ENCODE measurements at places on chromosomes 7 and 10.

GRCh38 chr7:117674617-117675016 lies 194.8 kb downstream of the CFTR start:
- DNase-seq, result no peak

DNA sequence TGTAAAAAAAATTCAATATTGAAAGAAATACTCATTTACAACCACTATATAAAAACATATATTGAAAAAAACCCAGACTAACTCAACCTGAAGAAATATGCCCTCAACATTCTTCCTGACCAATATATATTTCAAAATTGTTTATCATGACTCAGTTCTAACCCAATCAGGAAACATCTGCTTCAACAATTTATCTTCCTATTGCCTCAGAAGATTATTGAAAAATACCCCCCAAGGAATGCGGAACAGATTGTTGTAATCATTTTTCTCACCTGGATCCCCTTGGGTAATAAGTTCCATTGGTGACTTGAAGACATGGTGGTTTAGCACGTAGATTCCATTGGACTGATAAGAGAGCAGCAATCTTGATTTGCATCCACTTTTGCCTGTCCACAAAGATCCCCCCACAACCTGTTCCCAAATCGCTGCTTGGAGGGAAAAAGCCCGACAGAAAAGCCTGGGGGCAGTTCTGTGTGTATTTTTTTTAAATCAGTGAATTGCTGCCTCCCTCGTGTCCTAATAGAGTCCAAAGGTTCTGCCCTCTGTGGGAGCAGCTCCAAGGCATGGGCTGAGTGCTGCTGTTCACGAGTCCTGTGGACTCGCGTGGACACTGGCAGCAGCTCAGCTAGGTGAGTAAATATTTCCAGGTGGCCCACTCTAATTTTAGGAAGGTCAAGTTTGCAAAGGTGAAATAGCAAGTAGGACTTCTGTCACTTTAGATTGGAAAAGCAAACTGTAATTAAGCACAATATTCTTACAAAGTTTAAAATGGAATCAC lies 5.9 kb upstream of the INHBA start:
- DNase-seq, result no peak

GRCh38 chr10:62019013-62019684 lies 117.7 kb downstream of the ARID5B start:
- DNase-seq, result peak; percentile 57

DNA sequence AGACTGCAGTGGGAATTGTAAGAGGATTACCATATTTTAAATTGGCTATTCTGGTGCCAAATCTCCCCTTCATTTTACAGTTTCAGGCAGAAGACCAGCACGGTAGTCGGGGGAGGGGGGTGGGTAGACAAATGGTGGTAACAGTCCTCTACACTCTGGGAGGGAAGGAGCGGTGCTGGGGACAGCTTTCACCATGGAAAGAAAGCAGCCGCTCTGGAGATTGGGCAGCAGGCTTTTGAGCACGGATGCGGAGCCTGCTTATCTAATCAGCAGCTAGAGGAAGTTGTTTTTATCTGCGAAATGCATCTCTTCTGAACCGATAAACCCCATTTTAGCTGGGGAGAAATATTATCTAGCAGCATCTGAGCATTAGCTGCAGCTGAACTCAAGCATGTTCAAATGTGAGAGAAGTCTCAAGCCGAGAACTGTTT lies 28.7 kb downstream of the IKZF1 start:
- peak; percentile 28 for DNase-seq

GRCh38 chr7:46745707-46746090 lies 824.6 kb upstream of the IGFBP3 start:
- DNase-seq, result no peak

DNA sequence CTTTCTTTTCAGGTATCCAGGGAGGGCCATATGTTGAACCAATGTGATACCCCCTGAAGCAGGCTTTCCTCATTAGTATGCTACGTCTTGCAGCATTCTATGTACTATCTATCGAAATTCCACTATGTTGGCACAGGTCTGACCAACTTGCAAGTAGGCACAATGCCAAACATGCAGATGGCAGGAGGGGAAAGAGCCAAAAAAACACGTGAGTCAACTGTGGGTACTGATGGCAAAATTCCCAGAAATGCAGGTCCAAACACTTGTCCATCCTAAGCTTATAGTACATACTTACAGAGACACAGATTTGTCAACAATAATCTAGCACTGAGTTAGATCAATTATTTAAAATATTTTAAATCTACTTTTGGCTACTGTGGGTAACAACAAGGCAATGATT lies 394.9 kb downstream of the DGKB start:
- no peak for DNase-seq

DNA sequence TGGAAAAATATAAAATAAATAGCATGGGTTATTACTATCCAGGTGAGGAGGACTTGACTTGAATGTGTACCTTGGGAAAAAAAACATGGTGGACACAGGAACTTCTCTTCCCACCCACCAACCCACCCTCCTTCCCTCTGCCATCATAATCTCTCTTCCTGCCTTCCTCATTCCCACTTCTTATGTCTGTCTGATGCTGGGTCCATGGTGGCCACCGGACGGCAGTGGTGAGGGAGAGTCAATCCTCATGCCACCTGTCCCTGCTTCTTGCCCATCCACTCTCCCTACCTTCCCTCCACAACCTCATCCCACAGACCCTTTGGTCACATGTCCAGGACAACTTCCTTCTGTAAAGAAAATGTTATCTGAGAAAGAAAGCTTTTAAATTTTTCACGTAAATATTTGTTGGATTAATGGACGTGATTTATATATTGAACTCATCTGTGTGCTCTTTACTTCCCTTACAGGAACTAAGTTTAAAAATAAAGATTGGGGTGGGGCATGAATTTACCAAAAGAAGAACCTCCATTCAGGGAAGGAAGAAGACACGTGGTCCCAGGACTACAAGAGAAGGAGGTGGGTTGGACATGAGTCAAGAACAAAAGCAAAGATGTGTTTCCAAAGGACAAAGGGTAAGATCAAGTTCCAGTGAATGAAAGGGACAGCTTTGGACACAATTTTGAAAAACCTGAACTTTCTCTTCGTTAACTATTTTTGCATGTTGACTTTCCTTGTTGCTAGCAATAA lies 104.5 kb downstream of the PIP4K2A start:
- no peak for DNase-seq

DNA sequence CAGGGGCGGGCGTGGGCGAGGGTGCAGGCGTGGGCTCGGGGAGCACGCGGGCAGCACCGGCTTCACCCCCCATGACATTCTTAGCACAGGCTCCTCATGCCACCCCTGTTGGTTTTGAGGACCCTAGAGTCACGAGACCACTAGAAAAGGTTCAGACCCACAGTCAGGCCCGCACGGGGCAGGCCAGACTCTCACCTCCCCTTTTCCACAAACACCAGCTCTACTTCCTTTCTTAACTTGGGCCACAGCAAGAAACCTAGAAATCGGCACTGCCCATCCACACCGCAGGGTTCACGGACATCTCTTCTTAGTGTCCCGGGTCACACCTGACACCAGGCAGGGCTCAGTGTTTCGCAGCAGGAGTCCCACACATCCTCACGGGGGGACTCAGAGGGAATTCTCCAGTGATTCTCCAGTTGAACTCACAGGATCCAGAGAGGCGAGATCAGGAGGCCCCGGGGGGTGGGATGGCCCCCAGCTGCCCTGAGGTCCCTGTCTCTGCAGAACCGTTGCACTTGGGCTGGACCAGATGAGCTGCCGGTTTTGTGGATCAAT lies 52.0 kb downstream of the JAKMIP3 start:
- no peak for DNase-seq

DNA sequence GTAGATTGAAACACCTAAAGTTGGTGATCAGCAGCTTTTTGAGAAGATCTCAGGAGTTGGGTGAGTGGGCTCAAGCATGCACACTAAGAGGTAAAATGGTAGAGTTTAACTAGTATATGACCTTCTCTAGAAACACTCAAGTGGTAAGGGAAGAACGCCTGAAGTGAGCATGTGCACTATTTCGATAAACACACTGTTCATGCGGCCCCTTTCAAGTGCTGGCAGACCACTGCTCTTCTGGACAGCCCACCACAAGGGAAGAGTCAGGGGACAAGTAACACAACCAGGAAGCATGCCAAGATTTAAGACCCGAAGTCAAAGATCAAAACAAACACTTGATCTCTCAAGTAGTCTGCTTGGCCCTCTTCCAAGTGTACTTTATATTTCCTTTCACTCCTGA lies 519.5 kb upstream of the ZWINT start:
- DNase-seq, result peak; percentile 1

- DNase-seq, result no peak
Observed at GRCh38 chr10:35438718-35439571, 102.6 kb downstream of the CCNY start.

- DNase-seq, result no peak
Observed at GRCh38 chr10:78981257-78981969, 87.4 kb upstream of the ZMIZ1 start.

DNA sequence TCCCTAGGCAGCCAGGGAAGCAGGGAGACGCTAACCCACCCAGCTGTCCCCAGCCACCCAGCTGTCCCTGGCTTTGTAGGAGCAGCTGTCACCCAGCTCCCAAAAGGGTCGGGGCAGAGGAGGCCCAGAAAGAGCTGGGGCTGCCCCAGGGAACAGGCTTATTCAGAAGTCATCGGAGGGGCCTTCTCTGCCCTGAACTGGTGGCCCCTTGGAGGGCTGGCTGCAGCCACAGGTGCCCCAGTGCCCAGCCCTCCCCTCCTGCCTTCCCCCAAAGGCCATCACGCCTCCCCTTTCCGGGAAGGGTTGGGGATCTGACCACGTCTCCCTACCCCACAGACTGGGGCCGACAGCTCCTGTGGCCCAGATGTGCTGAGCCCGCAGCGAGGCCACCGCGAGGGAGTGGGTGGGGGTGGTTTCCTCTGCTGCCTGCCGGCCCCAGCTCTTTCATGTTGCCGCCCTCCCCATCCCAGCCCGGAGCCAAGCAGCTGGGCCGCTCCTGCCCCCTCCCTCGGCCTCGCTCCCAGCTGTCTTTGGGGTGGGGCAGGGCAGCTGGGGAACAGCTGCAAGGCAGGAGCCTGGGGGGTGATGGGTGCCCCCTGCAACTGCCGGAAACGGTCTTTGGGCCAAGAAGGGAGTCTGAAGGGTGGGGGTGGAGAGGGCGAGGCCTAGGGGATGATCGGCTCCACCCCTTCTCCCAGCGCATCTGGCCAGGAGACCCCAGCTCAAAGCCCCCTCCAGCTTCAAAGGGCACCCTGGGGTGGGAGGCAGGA lies 16.8 kb downstream of the TRIM8 start:
- peak; percentile 90 for DNase-seq

- DNase-seq, result no peak
Observed at GRCh38 chr7:22588351-22588750, 88.4 kb upstream of the STEAP1B start.
